Memory B cell (primary cell): ENCODE measurements at places on chromosomes 1 and 21.

GRCh38 chr1:229203030-229203751 is 67.7 kb upstream of the RAB4A start:
- DNase-seq = no peak

GRCh38 chr1:83086346-83086745 is 912.6 kb downstream of the TTLL7 start:
- no peak for DNase-seq

DNA sequence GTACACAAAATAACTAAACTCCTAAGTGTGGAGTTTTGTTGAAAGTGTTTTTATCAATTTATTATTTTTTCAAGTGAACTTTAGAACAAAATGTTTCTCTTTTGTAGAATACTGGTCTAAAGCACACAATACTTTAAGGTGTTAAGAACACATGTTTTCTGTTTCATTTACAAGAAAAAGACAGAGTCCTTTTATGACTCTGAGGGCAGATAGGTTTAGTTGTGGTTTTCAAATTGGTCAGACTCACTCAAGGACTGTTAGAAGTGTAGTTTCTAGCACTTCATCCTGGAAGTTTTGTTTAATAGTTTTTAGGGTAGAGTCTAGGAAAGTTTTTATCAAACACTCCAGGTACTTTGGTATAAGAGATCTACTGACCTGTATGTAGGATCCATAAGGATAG is 376.5 kb downstream of the LRRIQ3 start:
- no peak for DNase-seq

DNA sequence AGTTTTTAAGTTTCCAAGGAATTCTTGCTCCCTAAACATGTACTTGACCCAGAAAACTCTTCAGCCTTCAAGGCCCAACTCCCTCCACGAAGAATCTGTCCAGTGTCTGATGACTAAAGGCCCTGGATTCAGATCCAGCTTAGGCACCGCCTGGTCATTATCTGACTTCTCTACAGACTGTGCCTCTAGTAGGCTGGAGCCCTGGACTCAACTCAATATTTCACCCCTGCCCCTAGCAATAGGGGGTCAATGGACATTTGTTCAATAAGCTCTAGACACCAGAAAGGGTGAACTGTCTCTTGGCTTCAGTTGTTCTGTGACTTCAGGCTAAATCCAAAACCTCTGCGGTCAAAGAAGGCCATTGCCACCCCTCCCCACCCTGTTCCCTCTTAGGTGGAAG is 34.5 kb downstream of the NUAK2 start:
- DNase-seq = no peak

- DNase-seq = no peak
Observed at GRCh38 chr1:163056831-163057230, 12.3 kb upstream of the RGS4 start.

- DNase-seq = no peak
Observed at GRCh38 chr1:17561247-17561548, 21.7 kb downstream of the ARHGEF10L start.

GRCh38 chr1:117894078-117894477 is 35.3 kb downstream of the GDAP2 start:
- DNase-seq = no peak

DNA sequence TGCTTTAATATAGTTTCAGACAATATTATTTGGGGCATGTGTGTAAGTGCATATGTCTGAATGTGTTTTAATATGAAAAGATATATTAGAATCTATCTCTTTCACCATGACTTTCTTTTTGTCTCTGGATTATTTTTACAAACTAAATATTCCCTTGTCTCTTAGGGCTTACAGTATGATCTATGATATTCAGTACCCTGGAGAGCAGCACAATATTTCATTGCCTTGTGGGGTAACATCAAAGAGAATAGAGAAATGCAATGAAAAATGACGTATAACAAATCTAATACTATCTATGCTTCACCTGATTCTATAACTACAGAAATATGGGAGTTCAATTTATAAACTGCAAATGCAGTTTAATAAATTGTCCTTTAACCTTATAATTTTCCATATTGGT is 2084.5 kb downstream of the MRPL39 start:
- no peak for DNase-seq

DNA sequence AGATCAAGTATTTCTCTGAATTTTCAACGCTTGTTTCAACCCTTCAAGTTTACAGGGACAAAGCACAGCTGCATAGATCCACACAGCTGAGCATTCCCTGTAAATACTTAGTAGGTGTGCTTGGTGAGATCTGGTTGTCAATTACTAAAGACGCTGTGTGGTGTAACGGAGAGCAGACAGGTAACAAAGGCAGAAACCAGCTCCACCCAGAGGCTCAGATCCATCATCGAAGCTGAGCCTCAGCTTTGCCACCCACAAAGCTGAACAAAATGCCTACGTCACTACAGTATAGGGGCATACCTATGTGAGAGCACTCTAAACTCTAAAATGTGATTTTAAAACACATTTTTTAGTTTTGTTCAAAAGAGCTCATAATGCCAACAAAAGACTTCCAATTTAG is 38.7 kb downstream of the PACC1 start:
- DNase-seq = no peak

GRCh38 chr1:51009381-51009780 is 39.3 kb downstream of the CDKN2C start:
- no peak for DNase-seq
